Cerebellar nuclear complex (tissue), 1 donor: ENCODE measurements at places on chromosomes 3 and 15.

DNA sequence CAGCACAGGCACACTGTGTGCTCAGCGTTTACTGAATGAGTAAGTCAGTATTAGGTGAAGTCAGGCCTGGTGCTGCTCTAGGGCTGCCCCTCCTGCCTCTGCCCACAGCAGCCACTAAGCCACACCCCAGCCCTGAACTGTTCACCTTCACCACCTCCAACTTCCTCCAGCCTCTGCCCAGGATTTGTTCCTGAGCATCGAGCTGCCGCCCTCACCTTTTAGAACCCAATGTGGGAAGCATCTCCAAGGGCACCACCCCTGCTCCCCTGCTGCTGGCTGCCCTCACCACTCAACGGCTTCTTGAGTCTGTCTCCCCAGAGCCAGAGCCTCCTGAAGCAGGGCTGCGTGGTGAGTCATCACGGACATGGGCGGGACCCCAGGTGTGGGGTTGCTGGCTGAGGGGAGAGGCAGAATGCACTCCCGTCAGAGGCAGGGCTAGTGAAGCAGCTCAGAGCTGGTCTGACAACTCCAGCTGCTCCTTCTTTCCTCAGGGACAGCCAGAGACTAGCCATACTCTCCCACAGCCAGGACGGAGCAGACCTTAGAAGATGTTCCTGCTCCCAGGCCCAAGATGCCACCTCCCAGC, 5.8 kb downstream of the HYAL2 start:
- no peak for DNase-seq

DNA sequence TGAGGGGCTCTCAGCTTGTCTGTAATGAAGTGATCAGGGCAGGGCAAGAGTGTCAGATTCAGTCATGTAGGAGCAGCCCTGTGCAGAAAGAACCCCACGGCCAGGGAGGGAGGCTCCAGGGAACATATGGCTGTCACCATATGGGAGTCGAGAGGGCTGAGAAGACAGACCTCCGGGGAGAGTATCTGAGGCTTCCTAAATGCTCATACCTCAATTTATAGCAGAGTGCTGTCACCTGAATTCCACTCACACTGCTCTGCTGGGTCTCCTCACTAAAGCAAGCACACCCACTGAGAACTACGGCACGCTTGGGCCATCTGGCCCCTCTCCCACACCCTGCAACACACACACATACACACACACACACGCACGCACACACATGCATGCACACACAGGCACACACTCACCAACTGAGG, 92.3 kb upstream of the TJP1 start:
- DNase-seq, result no peak

DNA sequence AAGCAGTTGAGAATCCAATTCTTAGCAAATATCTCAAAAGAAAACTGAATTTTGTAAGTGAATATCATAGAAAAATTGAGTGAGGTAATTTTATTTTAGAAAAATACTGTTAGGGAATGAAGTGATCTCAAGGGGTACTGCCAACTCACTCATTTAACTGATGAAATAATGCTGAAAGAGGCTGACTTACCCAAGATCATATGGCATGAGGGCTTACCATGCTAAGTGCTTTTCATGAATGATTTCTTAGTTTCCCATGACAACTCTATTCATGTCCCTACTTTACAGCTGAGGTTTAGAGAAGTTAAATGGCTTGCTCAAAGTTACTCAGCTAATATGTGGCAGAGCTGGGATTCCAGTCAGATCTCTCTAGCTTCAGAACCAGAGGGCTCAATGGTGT, 30.6 kb downstream of the CCDC14 start:
- DNase-seq, result no peak

DNA sequence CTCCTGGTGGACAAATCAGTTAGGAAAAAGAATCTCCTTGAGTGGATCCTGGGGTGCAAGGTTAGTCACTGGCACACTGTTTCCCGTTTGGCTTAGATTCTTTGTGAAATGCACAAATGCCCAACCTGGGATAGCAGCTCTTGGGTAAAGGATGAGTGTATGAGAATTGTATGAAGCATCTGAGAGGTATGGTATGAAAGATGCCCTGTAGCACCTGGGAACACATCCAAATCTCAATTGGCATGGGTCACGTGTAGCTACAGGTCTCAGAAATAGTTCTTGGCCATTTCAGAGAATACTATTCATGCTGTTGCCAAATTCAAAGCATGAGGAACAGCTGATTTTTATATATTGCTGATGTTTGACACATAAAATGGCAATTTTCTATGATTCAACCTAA, 84.3 kb downstream of the KCNH8 start:
- DNase-seq, result no peak

GRCh38 chr3:113600418-113601182, 68.2 kb downstream of the SIDT1 start:
- DNase-seq, result peak; percentile 60

DNA sequence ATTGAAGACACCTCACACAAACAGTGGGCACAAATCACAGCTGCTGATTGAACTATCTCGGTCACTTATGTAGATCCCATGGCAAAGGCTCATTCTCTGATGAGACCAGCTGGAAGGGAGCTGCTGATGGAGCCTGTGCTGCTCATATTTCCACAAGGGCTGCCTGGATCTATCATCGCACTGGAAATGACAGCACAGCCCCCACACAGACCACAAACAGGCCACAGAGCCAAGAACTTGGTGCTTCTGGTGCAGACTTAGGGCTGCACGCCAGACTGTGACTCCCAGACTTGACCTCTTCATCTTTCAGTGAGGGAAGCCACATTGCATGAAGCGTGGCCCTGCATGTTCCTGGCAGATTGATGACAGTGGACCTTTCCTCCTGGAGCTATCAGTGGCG, 197.6 kb downstream of the MINAR1 start:
- no peak for DNase-seq

DNA sequence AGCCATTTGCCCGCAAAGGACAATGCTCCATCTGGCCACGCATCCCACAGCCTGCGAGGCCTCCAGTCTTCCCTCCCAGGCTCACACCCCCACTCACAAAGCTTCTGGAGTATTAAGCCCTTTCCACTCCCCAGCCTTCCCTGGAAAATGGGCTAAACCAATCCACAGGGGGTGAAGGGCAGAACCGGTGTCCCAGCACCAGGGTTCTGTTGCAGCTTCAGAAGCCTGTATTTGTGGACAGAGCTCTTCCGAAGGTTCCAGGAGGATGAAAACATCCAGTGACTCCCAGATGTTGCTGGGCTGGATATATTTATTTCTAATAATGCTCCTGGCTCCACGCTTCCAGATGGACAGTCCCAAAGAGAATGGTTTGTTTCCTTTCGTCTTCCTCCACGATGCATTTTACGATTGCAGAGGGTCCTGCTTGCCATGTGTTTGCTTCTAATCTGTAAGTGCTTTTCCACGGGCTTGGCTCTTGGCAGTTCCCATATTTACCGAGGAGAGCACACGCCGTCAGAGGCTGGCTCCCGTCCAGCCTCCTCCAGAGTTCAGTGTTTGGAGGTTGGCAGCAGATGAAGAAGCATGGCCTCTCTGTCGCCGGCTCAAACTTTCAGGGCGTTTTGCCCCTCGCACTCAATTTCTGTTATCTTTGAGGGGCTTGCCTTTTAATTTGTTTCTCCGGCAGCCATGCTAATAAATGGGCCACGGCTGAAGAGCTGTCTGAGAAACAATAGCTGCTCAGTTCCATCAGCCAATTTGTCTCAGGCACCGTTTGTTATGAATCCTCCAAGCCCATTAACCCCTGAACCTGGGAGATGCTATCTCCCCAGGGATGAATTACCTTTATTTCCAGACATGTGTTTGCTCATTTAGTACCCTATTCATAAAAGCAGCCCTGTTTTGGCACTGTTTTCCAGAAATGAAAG, 367.9 kb upstream of the PROK2 start:
- DNase-seq, result no peak

- DNase-seq, result no peak
Observed at GRCh38 chr3:69425249-69425648, 39.4 kb upstream of the FRMD4B start.

GRCh38 chr3:94420931-94421330, 358.1 kb downstream of the NSUN3 start:
- DNase-seq, result no peak

DNA sequence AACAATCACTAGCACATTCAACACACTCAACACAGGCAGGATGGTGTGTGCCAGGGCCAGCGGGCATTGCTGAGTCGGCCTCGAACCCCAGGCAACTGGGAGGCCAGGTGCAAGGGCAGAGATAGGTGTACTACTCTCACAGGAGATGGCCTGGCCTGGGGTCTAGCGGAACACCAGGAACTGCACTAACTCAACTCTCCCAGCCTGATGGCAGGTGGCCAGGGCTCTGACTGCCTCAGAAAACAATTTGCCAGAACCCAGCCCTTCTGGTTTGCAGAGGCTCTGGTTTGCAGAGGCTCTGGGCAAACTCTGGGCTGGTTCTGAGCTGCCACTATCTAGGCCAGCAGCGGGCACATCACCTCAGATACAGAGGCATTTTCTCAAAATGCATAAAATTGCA, 229.2 kb upstream of the CHRNA7 start:
- no peak for DNase-seq

DNA sequence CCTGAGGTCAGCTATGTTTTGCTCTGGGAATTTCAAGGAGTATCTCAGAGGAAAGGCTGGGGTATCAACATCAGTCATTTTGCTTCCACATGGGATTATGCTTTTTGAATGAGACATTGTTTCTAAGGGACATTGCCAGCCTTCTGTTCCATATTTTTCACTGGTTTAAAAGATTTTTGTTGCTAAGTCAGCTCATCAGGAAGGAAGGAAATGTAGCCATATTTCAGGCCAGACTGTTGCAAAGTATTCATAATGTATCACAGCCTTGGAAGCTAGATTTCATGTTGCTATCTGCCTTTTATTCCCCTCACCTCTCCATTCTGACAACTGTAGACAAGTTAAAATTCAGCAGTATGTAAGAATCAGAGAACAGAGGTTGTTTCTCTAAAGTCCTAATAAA, 61.0 kb upstream of the CHRM5 start:
- no peak for DNase-seq

GRCh38 chr3:10753964-10754363, 62.1 kb upstream of the SLC6A11 start:
- no peak for DNase-seq
